ENCODE measurements at places on chromosomes 6 and 20.

GRCh38 chr6:106360989-106361430 is 493 bp downstream of the CRYBG1 start:
- H3K4me3 ChIP-seq = peak overlapping the region; percentile 62
- peaks cover 56% of the 10 kb centered on the region for H3K27me3 ChIP-seq
- peaks cover 3% of the 10 kb centered on the region for H3K4me1 ChIP-seq
- DNase-seq = peak; percentile 34

DNA sequence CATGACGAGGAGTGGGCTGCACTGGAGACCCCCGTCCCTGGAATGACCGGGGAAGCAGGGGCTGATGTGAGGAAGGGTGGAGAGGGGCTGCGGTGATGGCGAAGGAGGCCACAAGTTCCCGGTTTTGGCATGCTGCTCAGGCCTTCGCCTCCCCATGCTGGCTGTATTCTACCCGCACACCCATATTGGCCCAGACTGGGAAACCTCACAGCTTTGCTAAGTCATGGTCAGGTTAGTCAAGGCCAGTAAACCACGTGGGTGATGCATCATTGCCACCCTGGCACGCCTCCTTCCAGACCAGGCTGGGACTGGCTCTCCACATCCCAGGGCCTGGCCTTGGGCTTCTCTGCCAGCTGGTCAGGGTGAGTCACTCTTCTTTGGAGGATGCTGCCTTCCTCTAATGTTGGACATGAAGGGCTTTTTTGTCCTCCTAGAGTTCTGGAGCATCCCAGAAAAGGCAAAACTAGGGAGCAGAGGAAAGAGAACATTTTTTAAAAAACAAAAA is 53.8 kb downstream of the PCNA start:
- peak; percentile 99 for DNase-seq
- H3K4me3 ChIP-seq = no peak overlapping the region
- H3K27me3 ChIP-seq = no peaks in the 10 kb centered on the region
- H3K36me3 ChIP-seq = no peaks in the 10 kb centered on the region

DNA sequence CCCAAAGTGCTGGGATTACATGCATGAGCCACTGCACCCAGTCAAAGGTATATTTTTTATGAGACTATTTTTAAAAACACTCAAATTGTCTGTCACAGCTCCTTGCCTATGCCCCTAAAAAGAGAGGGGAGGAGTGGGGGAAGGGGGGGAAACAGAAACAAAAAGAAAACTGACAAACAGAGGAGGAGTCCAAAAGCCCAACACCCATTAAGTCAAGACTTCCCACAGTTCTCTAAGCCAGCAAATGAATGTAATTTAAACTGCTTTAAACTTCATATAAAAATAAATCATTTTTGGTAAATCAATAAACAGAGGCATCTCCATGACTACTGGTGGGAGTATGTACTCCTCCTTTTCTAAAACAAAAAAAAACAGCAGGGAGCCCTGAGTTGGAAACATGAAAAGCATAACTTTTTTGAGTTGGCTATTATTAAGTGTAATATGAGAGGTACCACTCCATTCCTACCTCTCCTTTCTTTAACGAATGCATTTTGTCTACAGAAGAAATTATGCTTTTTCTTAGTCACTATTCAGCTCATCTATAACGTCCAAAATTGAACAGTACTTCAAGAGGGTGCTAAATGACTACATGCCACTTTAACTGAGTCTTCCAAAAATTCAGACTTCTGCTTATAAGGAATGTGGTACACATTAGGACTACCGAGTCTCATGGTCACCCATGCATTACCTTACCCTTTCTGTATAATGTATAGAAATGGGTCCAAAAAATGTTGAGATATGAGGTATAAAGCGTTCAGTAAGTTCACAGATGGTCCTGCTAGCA is 119.0 kb upstream of the PRSS16 start:
- no peak overlapping the region for H3K4me3 ChIP-seq
- no peak for DNase-seq
- H3K27ac ChIP-seq = no peak overlapping the region
- H3K27me3 ChIP-seq = no peaks in the 10 kb centered on the region
- H3K4me1 ChIP-seq = peaks cover 12% of the 10 kb centered on the region

DNA sequence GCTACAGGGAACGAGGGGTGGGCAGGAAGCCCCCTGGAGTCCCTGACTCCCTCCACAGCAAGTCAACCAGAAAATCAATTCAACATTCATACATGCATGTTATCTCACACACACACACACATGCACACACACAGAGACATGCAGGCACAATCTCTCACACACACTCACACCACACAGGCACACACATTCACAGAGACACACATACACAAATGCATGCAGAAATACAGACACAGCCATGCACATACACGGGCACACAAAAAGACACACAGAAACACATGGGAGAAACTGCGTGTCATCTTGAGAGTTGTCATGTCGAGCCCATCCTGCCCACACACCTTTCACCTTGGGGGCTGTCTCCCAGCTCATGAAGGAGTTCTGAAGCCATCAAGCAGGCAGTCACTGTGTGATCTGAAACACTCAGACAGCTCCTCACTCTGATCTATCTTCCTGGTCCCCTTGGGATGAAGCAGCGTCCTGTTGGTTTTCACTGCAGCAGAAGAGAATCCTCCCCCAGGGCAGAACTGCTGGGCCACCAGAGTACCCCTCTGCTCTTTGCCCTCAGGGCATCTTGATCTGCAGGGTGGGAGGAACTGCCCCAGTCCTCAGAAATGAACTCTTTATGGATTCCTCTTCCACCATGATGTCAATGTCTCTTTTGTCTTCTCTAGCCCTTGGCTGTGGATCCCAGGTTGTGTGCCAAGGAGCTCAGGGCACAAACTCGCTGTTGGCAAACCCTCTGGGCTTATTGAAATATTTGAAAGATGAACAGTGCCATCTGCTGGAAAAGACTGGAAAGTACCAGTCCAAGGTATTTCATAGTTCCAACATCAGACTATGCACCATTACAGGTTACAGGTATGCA is 8.8 kb downstream of the RAET1L start:
- peaks cover 47% of the 10 kb centered on the region for H3K27me3 ChIP-seq
- H3K4me1 ChIP-seq = no peaks in the 10 kb centered on the region
- no peaks in the 10 kb centered on the region for H3K36me3 ChIP-seq
- no peak overlapping the region for H3K27ac ChIP-seq
- DNase-seq = peak; percentile 86

DNA sequence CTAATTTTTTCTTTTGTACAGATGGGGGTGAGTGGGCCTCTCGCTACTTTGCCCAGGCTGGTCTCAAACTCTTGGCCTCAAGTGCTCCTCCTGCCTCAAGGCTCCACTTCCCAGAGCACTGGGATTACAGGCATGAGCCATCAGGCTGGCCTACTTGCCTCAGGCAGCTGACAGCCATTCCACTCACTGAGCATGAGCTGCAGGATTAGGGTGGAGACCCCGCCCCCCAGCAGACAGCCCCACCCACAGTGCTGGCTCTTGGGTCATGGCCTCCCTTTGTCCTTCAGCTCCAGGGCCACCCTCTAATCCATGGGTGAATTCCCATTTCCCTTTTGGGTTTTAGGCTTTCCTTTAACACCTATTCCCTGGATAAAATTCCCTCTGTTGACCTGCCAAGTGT is 82.1 kb downstream of the BFSP1 start:
- no peaks in the 10 kb centered on the region for H3K4me1 ChIP-seq
- H3K27me3 ChIP-seq = peaks cover 15% of the 10 kb centered on the region
- DNase-seq = no peak
- H3K27ac ChIP-seq = no peak overlapping the region
- H3K36me3 ChIP-seq = no peaks in the 10 kb centered on the region
